ENCODE measurements at places on chromosomes 1 and 21.

- DNase-seq = no peak
Observed at GRCh38 chr1:46013581-46013980, 118.8 kb downstream of the PIK3R3 start.

- no peak for DNase-seq
Observed at GRCh38 chr1:243727503-243728203, 122.4 kb downstream of the AKT3 start.

GRCh38 chr1:240341365-240342250, 249.9 kb downstream of the FMN2 start:
- DNase-seq = no peak

DNA sequence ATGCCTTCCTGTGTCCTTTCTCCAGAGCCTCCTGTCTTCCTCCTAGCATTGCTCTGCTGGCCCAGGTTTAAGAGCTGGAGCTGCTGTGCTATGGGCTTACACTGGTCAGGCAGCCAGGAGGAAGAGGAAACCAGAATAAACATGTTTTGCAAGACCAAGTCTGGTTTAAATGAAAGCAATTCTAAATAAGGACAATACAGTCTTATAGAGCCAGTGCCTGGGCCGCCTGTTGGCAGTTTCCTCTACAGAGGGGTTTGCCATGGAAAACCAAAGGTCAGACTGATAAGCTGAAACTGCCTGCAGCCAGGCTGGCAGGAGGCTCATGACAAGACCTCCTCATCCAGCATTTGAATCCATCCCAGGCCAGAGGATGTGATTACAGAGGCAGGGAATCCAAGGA, 92.9 kb upstream of the FGGY start:
- DNase-seq = no peak

- no peak for DNase-seq
Observed at GRCh38 chr1:63821091-63822005, 47.5 kb downstream of the ROR1 start.

DNA sequence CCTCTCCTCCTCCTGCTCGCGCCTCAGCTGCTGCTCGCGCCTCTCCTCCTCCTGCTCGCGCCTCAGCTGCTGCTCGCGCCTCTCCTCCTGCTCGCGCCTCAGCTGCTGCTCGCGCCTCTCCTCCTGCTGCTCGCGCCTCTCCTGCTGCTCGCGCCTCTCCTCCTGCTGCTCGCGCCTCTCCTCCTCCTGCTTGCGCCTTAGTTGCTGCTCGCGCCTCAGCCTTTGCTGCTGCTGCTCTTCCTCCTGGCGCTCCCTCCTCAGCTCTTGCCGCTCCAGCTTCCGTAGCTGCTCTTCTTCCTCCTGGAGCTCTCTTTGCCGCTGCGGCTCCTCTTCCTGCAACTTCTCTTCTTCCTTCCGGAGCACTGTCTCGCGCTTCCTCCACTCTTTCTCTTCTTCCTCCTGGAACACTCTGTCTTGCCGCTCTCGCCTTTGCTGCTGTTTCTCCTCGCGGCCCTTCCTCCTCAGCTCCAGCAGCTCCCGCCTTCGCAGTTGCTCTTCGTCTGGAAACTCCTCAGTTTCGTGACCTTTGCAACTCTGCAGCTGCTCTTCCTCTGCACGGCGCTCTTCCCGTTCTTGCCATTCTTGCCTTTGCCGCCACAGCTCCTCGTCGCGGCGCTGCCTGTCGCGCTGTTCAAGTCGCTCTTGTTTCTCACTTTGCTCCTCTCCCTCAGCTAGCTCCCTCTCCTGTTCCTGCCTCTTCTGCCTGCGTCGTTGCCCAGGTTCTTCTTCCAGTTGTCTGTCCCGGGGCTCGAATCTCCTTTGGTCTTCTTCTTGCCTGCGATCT, 3.0 kb downstream of the TCHH start:
- DNase-seq = no peak

DNA sequence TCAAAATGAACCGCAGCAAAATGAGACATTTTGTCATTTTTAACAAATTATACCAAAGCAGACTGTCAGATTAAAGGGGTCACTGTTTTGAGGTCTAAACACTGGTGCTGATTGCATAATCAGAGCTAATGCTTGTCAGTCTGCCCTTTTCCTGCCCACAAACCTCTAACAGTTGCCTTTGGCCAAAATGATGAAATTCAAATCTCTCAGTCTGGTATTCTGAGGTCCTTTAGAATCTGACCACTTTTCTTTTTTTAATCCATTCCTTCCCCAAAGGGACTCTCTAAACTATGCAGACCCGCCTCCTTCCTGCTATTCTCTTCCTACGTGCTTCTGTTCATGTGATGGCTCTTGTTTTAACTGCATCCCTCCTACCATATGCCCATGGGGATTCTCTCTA, 145.2 kb upstream of the SPATA6 start:
- no peak for DNase-seq

GRCh38 chr1:76337542-76338219, 263.1 kb downstream of the ST6GALNAC3 start:
- DNase-seq = no peak

- no peak for DNase-seq
Observed at GRCh38 chr1:174000371-174000770, 21.8 kb downstream of the RC3H1 start.

GRCh38 chr1:24767351-24767750, 22.1 kb downstream of the CLIC4 start:
- DNase-seq = no peak

GRCh38 chr1:234488054-234489006, 9.4 kb upstream of the TARBP1 start:
- no peak for DNase-seq

- no peak for DNase-seq
Observed at GRCh38 chr1:185739967-185740366, 5.8 kb downstream of the HMCN1 start.

GRCh38 chr1:53738205-53739108, 507 bp downstream of the GLIS1 start:
- no peak for DNase-seq

DNA sequence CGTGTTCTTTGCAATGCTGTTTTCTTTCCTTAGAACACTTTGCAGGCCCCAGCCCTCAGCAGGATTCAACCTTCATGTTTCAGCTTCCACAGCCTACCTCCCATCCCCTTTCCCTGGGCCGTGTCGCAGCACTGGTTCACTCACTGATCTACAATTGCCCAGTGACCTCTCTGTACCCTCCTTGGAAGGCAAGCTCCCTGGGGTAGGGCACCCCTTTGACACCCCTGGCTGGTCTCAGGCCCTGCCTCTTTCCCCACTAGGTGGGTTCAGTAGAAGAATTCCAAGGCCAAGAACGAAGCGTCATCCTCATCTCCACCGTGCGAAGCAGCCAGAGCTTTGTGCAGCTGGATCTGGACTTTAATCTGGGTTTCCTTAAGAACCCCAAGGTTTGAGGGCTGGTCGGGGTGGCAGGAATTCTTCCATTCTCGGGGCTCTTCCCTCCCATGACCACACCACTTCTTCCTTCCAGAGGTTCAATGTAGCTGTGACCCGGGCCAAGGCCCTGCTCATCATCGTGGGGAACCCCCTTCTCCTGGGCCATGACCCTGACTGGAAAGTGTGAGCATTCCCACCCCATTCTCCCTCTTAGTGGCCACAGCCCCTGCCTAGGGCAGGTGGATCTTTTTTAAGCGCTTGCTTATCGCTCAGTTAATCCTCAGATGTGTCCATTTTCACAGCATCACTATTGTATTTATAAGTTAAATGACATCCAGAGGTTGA, 7.3 kb downstream of the RHOC start:
- no peak for DNase-seq

DNA sequence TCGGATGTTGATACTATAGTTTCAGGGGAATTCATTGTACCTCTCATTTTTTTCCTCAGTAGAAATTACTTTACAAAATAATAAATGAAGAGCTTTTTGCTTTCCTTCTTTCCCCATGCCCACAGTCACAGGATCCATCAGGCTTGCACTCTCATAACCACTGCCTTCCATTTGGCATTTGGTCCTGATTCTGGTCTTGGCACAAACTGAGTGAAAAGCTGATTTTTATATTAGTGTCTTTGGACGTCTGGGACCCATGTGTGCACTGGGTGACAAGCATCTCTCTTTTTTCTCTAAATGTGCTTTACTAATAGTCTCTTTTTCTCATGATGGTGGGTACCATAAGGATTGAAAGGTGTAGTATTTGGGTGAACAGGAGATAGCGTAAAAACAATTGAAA, 2.8 kb downstream of the ELAVL4 start:
- DNase-seq = no peak

- DNase-seq = no peak
Observed at GRCh38 chr1:11362547-11363021, 89.6 kb downstream of the UBIAD1 start.

Data from cortex of kidney (tissue), 1 donor.